ENCODE measurements at places on chromosomes 1 and 21.

DNA sequence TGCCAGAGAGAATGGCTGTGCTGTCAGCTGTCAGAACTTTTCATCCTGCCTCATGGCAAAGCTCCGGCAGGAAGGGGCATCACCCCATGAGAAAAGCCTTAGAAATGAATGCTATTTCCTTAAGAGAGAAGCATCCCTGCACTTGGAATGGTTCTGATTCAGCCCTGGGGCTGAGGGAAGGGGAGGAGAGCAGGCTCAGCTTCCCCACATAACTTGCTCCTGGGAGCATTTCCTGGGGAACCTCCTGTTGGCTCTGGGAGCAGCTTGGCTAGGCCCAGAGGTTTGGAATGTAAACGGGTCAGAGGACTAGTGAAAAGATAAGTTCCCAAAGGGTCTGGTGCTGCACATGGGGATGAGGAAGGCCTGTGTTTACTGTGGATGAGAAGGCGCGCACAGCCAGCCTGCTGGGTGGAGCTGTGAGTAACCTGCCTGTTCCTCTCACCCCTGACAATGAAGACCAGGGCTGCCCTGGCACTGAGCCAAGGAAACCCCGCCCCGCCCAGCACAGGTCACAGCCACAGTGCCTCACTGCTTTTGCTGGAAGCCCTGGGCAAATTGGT is 5.0 kb downstream of the PRELP start:
- DNase-seq, result peak; percentile 81

DNA sequence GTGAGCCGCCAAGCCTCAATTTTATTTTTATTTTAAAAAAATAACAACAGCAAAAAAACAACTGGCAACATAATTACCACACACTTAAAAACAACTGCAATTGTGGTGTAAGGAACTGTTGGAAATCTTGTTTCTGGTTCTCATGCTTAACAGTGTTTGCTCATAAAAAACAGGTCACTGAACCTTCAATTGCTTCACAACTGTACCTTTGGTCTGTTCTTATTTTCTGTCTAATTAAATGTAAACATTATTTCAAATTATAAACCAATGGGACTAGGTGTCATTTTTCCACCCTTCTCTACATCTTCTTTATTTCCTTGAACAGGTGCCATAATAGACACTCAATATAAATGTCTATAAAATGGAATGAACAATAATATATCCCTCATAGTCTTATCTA is 68.4 kb upstream of the CHRM3 start:
- no peak for DNase-seq

DNA sequence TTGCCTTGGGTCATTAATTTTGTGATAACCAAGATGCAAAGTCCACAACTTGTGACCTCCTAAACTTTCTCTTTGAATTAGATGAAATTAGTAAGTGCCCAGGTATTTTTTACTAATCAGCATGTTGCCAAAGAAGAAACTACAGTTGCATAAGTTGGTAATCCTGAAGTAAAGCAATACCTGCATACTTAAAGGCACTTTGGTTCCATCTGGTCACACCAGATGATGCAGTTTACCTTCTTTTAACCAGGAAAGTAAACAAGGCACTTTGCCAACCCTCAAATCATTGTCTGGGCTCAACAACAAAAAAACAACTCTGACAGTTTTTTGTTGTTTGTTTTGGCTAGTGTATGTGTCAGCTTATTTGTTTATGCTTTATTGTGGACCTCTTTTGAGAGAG is 55.5 kb upstream of the DYNLT5 start:
- peak; percentile 37 for DNase-seq

- DNase-seq, result no peak
These were observed 263.4 kb downstream of the FOXD2 start for GRCh38 chr1:47701283-47701682.

- peak; percentile 85 for DNase-seq
These were observed 847 bp upstream of the RORC start for GRCh38 chr1:151832318-151832980.

GRCh38 chr1:115655306-115655663 is 13.5 kb downstream of the VANGL1 start:
- DNase-seq, result no peak

- no peak for DNase-seq
These were observed 35.7 kb upstream of the SIM2 start for GRCh38 chr21:36663033-36663855.

DNA sequence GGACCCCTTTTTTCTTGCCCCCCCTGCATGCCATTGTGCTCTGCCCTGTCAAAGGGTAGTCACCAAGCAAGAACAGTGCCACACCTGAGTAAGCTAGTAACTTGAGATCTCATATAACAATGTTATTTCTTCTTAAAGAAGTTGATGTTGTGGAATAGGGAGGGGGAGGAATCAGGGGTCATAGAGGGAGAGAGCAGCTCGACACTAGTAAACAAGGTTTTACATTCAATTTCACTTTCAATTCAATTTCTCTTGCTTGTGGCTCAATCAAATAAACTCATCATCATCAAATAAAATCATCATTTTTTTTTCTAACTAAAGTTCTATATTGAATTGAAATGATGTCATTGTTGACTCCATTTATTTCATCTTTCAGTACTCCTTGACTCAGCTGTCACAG is 106.4 kb downstream of the CRB1 start:
- no peak for DNase-seq

GRCh38 chr1:6512245-6512907 is 20.9 kb upstream of the PLEKHG5 start:
- DNase-seq, result no peak

DNA sequence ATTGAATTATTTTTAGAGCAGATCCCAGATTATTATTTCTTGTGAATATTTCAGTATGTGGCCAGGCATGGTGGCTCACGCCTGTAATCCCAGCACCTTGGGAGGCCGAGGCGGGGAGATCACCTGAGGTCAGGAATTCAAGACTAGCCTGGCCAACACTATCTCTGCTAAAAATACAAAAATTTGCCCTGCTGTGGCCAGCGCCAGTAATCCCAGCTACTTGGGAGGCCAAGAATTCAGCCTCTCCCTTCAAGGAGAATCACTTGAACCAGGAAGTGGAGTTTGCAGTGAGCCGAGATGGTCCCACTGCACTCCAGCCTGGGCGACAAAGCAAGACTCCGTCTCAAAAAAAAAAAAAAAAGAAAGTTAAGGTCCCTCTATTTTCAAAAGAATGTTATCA is 4.3 kb downstream of the OSBPL9 start:
- no peak for DNase-seq

GRCh38 chr1:21233490-21233889 is 56.8 kb downstream of the ECE1 start:
- no peak for DNase-seq

GRCh38 chr1:2065699-2066098 is 15.5 kb downstream of the PRKCZ start:
- no peak for DNase-seq

DNA sequence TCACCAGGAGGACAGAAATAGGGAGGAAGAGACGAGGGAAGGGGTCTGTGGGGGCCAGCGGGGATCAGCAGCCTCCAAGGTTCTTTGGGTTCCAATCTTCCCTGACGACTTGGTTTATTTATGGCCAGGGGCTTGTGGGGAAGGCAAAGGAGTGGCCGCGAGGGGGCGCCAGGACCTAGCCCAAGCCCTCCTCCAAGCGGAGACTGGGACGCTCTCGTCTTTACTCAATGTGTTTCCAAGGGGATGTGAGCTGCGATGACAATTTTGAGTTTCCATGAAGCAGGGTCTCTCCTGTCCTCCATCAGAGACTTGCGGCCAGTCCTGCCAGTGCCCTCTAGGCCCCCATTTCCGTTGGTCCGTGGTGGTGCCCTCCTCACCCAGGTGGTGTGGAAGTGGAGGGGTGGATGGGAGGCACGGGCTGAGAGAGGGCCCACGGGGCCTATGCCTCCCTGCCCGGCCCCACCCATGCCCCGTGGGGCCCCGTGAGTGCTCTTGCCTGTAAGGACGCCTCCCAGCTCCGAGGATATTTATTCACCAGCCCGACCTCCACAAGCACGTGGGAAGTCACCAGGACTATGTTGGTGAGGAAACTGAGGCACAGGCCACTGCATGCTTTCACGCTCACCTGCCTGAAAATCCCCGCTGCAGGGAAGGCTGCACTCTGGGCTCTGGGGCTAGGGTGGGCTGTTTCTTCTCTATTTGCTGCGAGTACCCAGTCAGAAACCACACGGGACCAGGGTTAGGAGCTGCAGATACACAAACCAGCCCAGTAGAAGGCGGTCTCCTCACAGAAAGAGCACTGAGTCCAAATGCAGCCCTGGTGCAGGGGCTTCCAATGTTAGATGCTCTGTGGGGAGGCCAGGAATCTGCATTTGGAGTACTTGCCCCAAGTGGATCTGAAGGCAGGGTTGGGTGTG is 26.5 kb downstream of the DMRTB1 start:
- peak; percentile 73 for DNase-seq

DNA sequence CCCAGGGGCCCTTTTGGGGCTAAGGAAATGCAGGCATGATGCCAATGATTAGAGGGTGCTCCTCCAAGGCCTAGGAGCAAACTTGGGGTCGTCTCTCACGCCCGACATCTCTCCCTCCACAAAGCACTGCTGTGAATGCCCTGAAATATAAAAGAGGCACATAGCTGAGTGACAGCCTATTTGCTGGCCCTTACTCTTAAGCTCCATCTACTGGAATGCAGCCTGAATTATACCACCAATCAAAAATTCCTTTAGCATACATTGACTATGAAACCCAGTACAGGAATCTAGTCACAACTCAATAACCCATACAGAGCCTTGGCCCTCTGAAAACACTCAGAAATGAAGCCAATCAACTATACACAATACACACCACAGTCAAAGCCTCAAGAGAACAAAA is 105.5 kb downstream of the LRIG2 start:
- DNase-seq, result no peak

GRCh38 chr1:207405814-207406213 is 48.3 kb upstream of the CR2 start:
- DNase-seq, result no peak

GRCh38 chr1:41409825-41410224 is 48.6 kb downstream of the FOXO6 start:
- no peak for DNase-seq

DNA sequence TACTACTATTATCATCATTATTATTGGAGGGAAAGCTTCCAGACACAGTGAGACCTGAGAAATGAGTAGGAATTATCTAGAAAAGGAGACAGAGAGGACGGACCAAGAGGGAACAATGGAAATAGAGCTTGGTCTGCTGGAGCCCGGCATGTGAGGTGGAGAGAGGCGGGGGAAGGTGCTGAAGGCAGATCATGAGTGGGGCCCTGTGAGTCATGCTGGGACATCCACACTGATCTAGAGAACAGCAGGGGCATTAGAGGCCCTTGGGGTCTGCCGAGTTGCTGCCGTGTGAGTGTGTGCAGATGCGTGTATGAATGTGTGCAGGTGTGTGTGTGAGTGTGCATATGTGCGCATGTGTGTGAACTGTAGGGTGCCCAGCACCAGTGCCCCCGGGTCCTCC is 65.7 kb downstream of the TMCO4 start:
- no peak for DNase-seq

DNA sequence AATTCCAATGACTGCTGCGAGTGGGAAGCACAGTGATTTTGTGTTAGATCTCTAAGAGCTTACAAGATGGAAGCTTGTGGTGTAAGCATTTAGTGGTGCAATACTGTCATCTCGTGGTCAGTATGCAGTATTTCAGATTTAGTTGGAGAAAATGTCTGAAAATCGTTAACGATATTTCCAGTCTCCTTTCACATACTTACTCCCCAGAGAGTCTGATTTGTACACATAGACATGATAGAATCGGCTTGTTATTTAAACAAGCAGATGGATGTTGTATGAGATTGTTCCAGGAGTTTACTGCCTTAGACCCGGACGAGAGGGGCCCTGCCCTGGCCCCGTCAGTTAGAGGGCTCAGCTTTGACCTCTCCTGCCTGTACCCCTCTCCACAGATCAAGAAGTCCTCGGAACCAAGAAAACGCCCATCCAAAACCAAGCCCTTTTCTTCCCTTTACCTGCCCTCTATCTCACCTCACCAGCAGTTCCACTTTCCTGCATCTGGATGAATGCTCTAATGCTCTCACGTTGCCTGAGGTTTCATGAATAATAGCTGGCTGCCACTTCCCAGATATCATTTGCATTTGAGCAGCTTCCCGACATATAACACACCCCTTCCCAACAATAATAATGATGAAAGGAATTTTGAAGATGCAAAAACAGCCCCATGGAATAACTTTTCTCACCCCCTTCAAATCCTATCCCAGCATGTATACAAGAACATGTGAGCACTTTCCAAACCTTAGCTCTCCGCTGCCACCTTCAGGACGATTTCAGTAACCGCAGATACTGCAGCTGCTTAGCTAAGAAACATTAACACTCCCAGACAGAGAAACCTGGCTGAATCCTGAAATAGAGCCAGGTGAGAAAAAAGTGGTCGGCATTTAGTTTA is 247.3 kb downstream of the LTN1 start:
- DNase-seq, result peak; percentile 73

- DNase-seq, result no peak
These were observed 77.1 kb upstream of the SCCPDH start for GRCh38 chr1:246647113-246647512.

DNA sequence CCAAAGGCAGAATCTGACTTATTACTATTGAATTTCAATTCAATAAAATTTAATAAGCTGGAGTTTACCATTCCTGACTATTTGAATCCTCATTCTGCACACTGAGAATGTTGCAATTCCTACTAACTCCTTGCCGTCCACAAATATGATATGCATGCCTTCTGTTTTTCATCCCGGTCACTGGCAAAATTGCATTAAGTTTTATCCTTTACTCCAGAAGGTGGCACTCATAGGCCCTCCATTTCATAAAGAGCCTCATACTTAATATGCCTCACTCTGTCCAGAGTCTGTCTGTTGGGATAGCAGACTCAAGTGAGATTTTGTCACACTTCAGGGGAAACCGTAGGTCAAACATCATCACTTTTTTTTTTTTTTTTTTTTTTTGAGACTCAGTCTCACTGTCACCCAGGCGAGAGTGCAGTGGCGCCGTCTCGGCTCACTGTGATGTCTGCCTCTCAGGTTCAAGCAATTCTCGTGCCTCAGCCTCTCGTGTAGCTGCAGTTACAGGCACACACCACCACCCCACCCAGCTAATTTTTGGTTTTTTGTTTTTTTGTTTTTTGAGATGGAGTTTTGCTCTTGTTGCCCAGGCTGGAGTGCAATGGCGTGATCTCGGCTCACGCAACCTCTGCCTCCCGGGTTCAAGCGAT is 27.3 kb downstream of the F11R start:
- DNase-seq, result no peak

- no peak for DNase-seq
These were observed 176.8 kb upstream of the PTBP2 start for GRCh38 chr1:96544831-96545221.

GRCh38 chr1:41773144-41773591 is 145.6 kb downstream of the HIVEP3 start:
- no peak for DNase-seq

DNA sequence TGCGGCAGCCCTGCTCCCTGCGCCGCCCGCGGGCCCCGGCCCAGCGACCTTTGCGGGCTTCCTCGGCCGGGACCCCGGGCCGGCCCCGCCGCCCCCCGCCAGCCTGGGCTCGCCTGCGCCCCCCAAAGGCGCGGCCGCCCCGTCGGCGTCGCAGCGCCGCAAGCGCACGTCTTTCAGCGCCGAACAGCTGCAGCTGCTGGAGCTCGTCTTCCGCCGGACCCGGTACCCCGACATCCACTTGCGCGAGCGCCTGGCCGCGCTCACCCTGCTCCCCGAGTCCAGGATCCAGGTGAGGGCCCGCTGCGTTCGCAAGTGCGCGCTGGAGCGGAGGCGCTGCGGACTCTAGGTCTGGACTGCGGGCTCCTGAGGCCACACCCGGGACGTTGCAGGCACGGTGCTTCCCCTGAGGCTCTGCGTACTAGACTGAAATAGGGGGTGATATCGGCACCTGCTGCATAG is 351 bp downstream of the MIXL1 start:
- no peak for DNase-seq

- DNase-seq, result no peak
These were observed 171.5 kb downstream of the ZNF281 start for GRCh38 chr1:200238311-200238710.

All from NCI-H774 (cell line).